RKO (cell line): ENCODE measurements at places on chromosomes 6 and 20.
A peak's percentile ranks its signal among the peaks of the same experiment; 100 is the strongest.

DNA sequence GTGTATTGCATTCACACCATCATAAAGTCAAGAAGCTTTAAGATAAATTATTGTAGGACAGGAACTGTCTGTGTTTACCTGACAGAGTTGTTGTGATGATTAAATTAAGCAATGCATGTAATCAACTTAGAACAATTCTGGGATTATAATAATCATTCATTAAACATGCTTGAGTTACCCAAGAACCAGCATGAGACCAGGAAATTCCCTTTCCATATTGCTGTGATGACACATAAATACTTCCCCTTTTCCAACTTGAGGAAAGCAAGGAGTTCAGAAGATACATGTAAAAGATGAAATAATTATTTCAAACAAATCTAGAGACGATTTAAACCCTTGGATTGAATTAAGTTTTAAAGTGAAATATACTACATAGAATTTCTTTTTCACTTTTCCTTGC, 404.4 kb downstream of the GJA1 start:
- no peak for DNase-seq

DNA sequence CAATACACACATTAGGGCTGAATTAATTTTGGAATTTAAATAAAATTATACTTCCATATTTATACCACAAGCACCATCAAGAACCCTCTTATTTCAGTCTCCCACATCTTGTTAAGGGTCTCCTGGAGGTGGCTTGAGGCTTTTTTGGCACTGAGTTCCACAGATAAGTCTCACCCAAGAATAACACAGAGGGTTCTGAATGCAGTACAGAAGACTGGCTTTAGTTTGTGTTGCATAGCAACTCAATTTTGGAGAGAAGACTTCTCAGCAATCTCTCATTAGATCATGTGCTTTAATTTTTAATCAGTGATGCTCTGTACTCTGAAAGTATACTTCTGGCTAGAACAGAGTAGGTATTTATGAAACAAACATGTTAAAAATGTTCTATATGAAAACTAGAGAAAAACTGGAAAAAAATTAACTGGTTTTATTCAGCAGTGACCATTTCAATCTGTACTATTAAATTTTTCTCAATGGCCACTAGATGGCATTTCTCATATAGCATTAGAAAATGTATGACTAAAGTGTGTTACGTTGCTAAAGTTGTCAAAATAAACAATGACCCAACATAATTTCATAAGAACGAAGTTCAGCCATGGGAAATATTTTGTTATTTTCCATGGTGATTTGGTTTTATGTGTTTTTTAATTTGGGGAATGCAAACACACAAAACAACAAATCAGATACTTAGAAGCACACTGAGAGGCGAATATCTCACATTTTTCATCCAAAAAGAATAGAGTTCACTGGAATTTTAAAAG, 32.7 kb upstream of the MAP7 start:
- DNase-seq = peak; percentile 91

DNA sequence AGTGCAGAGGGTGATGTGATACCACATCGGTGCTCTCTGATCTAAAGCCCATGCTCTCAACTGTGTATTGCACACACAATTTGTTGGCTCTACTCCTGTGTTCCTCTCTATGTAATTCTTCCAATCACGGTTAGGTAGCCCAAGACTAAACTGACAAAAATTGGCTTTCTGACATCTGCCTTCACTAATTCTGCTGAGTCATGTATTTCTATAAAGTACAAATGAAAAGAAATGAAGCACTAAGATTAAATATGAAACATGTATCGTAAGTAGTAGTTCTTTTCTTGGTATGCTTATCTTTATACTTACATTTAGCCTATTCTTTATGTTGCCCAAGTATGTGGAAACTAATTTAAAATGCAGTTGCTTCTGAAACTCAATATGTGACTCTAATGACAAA, 7.7 kb upstream of the MLIP start:
- no peak for DNase-seq

GRCh38 chr6:159969204-159969912, 476 bp downstream of the IGF2R start:
- DNase-seq = no peak

- DNase-seq = no peak
Observed at GRCh38 chr6:37983720-37984501, 164.4 kb downstream of the ZFAND3 start.

DNA sequence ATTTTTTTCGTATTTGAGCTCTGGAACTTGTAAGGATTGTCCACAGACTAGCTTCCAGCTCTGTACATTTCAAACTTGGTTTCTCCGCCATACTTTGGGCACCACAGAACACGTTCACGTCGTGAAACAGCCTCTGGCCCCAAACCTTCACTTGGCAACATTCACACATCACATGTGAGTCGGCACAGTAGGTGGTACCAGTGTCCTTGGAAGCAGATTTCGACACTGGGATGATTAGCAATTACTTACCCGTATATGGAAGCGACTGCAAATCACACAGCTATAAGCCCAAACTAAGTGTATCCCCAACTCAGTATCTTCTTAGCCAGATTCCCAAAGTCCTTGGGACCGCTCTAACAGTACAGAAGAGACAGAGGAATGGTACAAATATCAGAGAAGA, 60.2 kb downstream of the MAFB start:
- DNase-seq = no peak

- no peak for DNase-seq
Observed at GRCh38 chr6:112683106-112683505, 336.0 kb downstream of the RFPL4B start.

DNA sequence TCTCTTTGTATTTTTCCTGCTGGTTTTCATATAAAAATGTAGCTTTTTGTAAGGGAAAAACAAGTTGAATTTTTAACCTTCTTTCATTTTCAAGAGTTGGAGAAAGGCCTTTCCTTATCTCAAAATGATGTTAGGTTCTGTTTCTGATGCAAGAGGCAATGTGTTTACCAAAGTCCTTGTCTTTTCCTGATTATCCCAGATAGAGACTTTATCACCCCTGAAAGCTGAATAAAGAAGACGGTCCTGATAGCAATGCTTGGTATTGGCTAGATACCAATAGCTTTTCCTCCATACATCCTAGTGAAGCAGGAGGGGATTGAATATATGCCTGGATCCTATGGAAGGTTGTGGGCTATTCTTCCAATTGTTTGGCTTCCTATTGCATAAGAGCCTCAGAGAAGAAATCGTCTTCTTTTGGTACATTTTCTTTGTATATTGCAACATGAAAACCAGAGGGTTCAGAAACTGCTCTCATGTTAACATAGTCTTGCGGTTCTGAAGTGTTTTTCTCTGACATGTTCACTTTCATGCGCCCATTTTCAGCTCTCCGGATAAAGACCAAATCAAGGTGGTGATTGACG, 5.5 kb downstream of the PNLDC1 start:
- no peak for DNase-seq

DNA sequence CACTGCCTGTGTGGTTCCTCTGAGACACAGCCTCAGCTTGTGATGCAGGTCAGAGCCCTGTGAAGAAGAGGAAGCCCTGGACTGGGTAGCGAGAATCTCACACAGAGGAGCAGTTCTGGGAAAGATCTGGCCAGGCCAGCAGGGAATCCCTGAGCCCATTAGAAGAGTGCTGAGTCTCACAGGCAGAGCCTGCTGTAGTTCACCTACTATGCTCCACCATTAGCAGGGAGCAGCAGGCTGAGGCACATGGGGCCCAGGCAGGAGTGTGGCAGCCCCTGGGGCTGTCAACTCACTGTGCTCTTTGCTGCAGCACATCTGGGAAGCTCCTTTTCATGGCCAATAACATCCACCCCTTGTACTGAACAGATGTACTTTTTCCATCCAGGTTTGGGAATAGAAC, 146.8 kb upstream of the B3GAT2 start:
- no peak for DNase-seq

DNA sequence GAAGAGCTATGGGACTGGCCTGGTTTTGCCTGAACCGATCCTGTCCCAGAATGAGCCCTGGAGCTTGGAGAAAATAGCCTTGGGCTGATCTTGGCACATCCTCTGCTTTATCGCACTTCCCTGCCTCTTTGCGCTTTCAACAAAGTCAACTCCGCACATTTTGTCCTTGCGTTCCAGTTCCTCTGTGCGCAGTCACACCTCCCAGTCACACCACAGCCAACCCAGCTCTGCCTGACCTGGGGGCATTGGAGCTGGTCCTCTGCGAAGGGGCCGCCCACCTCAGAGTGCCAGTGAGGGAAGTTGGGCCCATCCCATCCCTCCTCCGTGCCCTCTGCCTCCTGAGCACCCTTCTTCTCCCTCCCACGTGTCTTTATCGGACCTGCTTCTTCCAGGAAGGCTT, 16.9 kb upstream of the UQCC2 start:
- no peak for DNase-seq

DNA sequence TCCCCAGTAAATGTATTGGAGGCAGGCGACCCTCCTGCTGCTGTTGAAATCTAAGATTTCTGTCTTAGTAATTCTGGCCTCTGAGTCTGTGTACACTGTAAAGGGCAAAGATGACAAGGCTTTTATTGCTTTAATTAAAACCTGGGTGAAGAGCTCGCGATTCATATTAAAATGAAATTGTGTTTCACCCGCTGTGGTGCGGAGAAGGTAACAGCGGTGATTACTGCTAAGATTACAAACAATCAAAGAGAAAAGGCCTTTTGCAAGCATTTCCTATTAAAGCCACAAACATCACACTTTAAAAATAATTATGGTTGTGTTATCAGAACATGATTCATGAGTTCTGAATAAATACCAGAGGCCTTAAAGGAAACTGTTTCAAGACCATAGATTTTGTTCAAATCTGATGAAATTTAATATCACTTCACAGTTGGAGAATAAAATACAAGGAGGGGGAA, 69.3 kb downstream of the TOX2 start:
- no peak for DNase-seq

DNA sequence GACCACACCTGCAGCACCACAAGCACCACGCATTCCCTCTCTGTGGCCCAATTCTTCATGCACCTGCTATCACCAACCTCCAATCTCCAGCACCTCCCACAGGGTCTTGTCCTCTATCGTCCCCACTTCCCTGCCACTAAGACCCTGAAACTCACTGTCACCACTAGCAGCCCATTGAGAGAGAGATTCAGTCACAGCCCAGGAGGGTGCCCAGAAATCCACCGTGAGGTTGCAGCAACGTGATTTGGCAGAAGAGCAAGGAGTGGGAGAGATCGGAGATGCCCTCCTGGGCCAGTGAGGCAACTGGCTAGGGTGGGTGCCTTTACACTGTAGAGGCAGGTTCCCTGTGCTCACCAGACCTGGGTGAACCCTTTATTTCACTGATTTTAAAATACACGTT, 90.1 kb downstream of the ANKRD60 start:
- DNase-seq = no peak
